ENCODE measurements at places on chromosomes 2 and 18.

GRCh38 chr2:233349005-233349998 is 5.0 kb upstream of the DGKD start:
- no peak for DNase-seq

- no peak for DNase-seq
Measured at GRCh38 chr2:160371251-160372009, 122.2 kb downstream of the RBMS1 start.

DNA sequence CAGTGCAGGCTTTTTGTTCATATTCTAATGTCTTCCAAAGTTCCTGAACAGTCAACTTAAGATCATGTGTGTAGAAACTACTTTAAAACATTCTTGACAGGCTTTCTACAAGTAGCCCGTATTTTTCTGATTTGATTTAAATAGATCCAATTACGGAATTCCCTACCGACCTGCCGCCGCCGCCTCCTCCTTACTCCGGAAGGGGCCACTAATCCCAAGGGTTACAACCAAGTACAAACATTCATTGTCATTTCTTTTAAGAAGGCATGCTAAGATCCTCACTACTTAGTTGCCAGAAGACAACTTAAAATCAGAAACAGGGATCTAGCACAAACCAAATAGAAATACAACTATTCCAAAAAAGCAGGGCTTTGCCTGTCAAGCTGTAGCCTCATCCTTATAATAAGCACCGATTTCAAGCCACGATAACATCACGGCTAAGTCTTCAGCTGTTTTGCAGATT is 784 bp downstream of the WDR33 start:
- no peak for DNase-seq

DNA sequence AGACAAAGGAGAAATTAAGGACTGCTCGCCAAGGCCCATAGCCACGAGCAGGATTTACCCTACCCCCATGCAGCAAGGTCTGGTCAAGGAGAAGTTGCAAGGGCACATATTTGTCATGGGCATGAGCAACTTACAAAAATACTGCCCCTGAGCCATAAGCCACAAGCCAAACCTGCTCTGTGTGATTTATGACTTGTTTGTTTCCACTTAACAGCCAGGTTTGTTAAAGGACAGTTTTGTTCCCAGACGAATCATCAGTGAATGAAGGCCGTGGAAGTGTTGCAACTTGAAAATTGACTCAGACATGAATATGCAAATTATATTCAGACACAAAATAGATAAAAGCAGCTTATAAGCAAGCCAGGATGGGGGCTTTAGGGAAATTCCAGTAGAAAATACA is 31.3 kb upstream of the EVA1A start:
- no peak for DNase-seq

DNA sequence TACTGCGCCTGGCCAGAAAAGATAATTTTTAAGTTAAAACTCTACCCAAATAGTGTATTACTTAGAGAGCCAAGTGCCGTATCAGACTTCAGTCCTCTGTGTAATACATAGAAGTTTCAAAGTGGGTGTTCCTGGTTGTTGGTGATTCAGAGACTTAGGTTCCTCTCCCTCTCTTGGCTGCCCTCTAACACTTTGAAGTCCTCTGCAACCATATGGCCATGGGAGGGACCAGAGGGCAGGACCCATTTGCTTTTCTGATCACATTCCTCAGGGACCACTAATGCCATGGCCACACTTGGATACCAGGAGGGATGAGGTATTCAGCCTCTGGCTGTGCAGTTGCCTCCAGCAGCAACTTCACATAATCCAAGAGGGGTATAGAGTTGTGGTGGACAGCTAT is 131.5 kb downstream of the CAPN13 start:
- DNase-seq: no peak

GRCh38 chr2:98547092-98547790 is 61.1 kb downstream of the COA5 start:
- no peak for DNase-seq

DNA sequence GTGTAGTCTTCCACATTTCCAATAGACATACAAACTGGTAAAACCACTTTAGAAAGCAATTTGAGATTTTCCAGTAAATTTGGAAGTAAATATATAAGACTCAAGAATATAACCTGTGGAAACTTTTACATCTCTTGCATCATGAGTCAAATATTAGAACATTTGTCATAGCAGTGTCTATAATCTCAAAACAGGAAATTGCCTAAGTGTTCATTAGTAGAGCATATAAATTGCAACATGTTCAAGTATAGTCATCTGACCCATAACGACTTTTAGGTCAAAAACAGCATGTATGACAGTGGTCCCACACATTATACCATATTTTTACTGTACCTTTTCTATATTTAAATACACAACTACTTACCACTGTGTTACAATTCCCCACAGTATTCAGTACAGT is 555.9 kb upstream of the VRK2 start:
- no peak for DNase-seq

GRCh38 chr18:10090668-10091067 is 176.9 kb downstream of the VAPA start:
- DNase-seq: no peak

DNA sequence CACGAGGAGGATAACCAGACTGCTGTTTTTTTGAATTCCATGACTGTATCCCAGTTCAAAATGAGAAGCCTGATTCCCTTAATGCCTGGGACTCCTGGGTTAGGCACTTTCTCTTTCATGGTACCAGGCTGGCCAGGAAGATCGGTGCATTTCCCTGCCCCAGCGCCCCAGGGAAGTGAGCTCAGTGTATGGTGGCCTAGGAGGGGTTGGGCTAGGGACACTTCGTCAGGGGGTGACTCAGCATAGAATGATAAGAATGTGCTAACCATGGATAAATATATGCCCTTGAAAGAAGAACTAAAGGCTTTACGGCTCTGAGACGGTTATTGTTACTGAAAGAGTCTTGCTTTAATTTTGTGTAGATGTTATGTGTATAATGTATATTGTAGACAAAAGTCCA is 27.5 kb upstream of the FAM237A start:
- no peak for DNase-seq

- no peak for DNase-seq
Measured at GRCh38 chr2:20611077-20611843, 39.6 kb downstream of the HS1BP3 start.

DNA sequence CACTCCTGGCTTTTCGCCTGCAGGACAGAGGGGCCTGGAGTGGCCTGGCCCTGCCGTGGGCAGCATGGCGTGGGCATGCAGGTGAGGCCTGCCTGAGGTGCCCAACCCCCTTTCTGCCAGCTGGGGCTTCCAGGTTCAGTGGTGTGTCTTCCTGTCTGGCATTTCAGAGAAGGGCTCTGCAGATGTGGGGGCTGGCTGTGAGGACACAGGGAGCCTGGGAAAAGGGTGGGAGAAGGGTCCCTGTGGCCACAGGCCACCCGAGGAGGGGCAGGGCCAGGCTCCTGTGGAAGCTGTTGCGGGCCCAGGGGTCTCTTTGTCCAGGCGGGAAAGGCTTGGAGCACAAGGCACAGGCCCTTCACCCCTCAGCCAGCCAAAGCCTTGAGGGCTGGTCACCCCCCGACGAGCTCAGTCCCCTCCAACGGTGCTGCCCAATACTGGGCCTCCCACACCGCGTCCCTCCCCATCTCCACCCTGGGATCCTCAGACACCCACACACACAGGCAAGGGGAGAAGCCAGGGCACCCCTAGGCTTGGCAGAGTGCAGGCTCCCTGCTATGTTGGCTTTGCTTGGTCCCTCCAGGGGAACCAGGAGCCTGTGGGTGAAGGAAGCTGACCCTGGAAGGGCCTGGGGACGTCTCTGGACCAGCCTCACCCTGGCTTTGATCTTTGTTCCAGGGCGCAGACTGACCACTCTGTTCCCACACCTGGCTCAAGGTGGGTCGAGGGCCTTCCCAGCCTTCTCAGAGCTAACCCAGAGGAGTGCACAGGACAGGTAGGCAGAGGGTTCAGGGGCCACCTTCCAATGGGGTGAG is 3.7 kb upstream of the AQP12A start:
- DNase-seq: no peak

DNA sequence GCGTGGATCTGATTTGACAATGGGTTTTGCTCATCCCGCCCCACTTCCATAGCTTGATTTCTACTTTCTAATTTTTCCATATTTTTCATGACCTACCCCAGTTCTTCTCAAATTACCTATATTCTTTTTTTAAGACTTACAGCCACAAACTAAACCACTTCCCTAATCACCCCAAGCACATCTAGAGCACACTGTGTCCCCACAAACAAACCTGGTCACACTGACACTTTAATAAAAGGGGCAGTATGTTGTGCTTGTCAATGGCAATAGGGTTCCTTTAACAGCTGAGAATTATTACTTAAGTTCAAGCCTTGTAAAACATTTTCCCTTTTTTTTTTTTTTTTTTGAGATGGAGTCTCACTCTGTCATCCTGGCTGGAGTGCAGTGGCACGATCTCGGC is 47.1 kb downstream of the MREG start:
- no peak for DNase-seq

- no peak for DNase-seq
Measured at GRCh38 chr2:71499691-71500090, 46.3 kb downstream of the DYSF start.
